GM12878 (cell line): ENCODE measurements at places on chromosomes 16 and 17. TPM values are rescaled to one million over a fixed set of nuclear protein-coding genes. Genes with fewer than 3 reads are reported as not detected.

Gene GPRC5B
- total RNA-seq: 0.23 and 0.32 TPM in 2 replicates

Gene SP2
- total RNA-seq: 16.8 and 17.9 TPM in 2 replicates

Gene ABCA3
- total RNA-seq: 15.5 and 17.6 TPM in 2 replicates

Gene MPDU1
- 44.3 and 52.7 TPM in 2 replicates for total RNA-seq

Gene GSDMA
- not detected in 2 replicates for total RNA-seq

Gene MRPL10
- 44.6 and 44.8 TPM in 2 replicates for total RNA-seq

Gene AHSP
- total RNA-seq: not detected in 2 replicates

Gene SEPTIN12
- not detected in 2 replicates for total RNA-seq

Gene EVI2B
- 51.0 and 52.7 TPM in 2 replicates for total RNA-seq

Gene KCNJ16
- not detected in 2 replicates for total RNA-seq

Gene COPRS
- total RNA-seq: 25.6 and 31.2 TPM in 2 replicates

Gene MEOX1
- total RNA-seq: 0.46 and 0.53 TPM in 2 replicates

Gene SRL
- total RNA-seq: not detected in 2 replicates

Gene RNF167
- total RNA-seq: 86.5 and 91.3 TPM in 2 replicates

Gene TPSG1
- total RNA-seq: not detected in 2 replicates

Gene GRAPL
- total RNA-seq: 29.3 and 32.4 TPM in 2 replicates

Gene FA2H
- total RNA-seq: 0.27 and 0.38 TPM in 2 replicates
